ENCODE measurements at places on chromosomes 7 and 10.

DNA sequence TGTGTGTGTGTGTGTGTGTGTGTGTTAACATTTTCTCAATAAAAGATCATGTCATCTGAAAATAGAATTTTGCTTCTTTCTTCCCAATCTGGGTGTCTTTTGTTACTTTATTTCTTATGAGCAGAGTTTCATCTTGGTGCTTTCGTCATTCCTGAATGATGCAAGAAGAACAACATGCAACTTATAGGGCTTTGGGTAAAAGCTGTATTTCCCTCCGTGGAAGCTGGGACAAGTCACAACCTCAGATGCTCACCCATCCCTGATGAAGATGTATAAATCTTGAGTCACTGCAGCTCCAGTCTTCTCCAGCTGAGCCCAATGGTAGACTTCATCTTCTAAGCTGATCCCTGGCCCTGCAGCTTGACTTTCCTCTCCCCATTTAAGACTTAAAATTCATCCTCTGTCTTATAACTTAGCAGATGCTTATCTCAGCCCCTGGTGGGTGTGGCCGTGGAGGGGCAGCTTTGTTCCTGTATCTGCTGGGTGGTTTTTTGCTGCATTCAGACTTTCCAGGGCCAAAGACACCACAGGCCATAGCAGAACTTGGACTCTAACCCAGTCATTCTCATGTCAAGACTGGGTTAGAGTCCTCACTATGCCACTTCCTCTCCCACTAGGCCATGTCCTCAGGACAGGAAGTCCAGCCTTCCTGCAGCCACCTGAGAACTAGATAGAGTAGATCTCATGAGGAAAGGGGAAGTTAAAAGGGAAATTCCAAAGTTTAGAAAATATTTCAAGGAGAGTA is 356.4 kb downstream of the TNS3 start:
- no peak for DNase-seq

GRCh38 chr7:74587435-74588126 is 69.9 kb upstream of the GTF2I start:
- DNase-seq = no peak

DNA sequence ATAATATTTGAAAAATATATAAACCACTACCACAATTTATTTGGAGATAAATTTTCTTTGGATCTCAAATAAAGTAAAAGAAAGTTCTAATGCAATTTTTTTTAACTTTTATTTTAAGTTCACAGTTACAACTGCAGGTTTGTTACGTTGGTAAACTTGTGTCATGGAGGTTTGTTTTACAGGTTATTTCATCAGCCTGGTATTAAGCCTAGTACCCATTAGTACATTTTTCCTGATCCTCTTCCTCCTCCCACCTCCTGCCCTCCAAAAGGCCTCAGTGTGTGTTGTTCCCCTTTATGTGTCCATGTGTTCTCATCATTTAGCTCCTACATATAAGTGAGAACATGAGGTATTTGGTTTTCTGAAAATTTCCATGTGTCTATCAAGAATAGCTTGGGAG is 54.5 kb downstream of the CAV1 start:
- no peak for DNase-seq

- no peak for DNase-seq
Observed at GRCh38 chr7:55099821-55100543, 81.2 kb downstream of the EGFR start.

- DNase-seq = no peak
Observed at GRCh38 chr10:101080933-101081931, 19.4 kb downstream of the KAZALD1 start.

DNA sequence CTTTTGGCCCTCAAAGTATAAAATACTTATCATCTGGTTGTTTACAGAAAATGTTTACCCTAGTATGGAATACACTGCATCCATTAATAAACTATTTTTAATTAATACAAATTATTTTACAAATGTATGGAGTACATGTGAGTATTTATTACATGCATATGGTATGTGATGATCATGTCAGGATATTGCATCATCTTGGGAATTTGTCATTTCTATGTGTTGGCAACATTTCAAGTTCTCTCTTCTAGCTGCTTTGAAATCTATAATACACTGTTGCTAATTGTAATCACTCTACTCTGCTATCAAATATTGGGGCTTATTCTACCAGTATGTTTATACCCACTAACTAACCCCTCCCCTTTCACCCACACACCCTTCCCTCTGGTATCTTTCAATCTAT is 103.9 kb upstream of the THSD7A start:
- no peak for DNase-seq

DNA sequence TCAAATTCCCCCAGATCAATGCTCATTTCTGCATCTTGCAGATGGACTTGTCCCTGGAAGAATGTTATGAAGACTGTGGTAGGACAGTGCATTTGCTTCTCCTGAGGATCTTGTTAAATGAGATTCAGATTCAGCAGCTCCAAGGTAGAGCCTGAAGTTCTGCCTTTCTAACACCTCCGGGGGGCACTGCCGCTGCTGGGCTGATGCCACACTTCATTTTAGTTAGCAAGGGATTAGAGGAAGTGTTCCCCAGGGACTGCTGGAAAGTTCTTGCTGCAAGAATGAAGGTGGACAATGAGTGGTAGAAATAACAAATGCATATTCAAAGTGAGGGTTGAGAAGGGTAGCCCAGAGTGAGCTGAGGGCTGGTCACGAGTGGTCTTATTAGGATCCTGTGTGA is 434.3 kb upstream of the AKR1E2 start:
- no peak for DNase-seq

- no peak for DNase-seq
Observed at GRCh38 chr7:152136686-152137085, 111.2 kb downstream of the GALNT11 start.

DNA sequence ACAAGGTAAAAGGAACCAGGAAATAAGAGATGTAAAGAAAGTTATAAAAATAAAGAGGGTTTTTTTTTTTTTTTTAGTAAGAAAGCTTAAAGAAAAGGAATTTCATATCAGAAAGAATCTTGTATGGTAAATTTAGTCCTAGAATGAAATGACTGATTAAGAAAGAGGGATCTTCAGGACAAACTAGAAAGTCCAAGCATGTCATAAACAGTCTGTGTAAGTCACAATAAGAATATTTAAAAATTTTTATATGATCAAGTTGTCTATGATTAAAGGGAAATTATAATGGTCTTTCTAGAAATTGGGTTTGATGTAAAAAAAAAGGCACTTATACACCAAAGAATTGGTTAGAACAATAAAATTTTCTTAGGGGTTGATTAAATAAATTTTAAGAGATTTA is 289.5 kb downstream of the XPNPEP1 start:
- no peak for DNase-seq

DNA sequence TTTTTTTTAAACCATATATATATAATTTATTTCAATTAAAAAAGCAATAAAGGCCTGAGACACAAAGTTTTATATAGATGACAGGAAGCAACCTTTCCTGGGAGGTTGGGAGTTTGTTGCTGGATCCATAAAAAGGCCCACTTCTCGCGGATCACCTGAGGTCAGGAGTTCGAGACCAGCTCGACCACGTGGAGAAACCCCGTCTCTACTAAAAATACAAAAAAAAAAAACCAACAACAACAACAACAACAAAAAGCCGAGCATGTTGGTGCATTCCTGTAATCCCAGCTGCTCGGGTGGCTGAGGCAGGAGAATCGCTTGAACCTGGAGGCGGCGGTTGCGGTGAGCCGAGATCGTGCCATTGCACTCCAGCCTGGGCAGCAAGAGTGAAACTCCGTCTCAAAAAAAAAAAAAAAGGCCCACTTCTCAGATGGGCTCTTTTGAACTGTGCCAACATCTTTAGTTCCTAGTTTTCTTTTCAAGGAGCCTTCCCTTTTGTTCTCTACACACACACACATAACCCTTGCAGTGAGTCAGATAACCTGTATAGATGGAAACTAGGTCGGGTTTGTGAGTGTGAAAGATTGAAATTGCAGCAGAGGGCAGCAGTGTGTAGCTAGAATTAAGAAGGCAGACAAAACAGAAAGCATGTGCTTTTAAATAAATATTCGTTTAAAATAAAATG is 1.2 kb upstream of the SMNDC1 start:
- no peak for DNase-seq

GRCh38 chr10:89795840-89796239 is 94.5 kb downstream of the KIF20B start:
- DNase-seq = no peak

DNA sequence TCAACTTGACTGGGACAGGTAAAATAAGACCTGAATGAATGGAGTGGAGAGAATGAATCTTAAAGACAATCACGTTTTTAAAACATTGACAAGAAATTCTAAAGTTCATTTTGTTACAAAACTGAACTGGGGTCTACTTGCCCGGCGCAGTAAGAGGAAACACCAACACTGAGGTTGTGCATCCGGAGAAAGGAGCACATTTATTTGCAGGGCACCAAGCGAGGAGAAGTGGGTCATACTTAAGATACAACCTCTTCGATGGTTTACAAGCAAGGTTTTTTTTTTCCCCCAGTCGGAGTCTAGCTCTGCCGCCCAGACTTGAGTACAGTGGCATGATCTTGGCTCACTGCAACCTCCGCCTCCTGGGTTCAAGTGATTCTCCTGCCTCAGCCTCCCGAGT is 3.4 kb upstream of the REPIN1 start:
- DNase-seq = no peak

- DNase-seq = no peak
Observed at GRCh38 chr7:64630496-64630895, 35.4 kb upstream of the ZNF107 start.

GRCh38 chr7:128989961-128990360 is 52.2 kb downstream of the IRF5 start:
- DNase-seq = no peak

- DNase-seq = no peak
Observed at GRCh38 chr10:117399341-117400196, 24.3 kb upstream of the PDZD8 start.

DNA sequence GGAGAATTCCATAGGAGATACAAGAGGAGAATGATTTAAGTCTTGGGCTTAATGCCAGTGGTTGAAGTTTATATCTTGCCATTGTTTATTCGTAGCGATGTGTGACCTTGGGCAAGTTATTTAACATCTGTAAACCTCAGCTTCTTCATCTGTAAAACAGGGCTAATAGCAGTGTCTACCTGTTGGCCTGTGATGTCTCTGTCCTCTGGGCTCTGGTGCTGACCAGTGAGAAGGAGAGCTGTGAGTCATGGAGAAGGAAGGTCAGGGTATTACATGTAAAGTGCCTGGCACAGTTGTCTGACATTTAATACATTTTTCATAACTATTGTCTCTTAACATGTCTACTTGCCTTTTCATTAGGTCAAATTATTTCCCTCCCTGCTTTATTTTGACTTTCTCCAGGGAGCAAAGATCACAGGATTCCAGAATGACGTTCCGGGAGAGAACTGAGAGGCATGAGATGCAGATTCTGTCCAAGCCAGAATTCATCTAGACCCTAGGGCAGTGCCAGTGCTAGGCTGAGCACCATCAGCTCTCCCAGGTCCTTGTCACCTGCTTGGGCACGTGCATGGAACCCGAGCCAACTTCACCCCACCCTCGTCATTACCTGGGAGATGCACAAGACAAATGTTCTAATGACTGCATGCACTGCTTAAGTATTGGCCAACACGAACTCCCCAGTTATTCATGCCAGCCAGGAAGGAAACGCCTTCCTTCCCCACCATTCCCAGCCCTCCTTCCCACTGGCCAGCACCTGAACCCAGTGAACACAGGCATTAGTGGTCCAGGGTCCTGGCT is 187.9 kb downstream of the DPY19L1 start:
- no peak for DNase-seq

DNA sequence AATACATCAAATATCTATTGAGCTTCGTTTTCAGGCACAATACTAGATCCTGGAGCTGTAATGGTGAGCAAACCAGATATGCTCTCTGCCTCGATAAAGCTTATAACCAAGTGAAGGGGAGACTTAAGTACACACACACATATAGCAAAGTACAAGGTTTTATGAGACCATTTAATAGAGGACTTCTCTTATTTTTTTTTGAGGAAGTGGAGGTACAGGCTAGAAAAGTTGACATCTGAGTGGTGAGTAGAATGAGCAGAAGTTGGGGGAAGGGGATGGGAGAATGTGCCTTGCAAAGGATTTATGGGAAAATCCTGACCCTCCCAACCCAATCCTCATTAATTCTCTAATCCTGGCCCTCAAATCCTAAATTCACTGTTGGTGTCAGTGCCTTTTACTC is 7.7 kb downstream of the CCDC136 start:
- no peak for DNase-seq

- DNase-seq = no peak
Observed at GRCh38 chr10:63214571-63214970, 81.4 kb downstream of the NRBF2 start.

GRCh38 chr7:131225619-131226513 is 101.8 kb upstream of the MKLN1 start:
- DNase-seq = no peak

GRCh38 chr7:70301673-70302185 is 703.5 kb downstream of the AUTS2 start:
- DNase-seq = no peak

GRCh38 chr7:3214090-3214413 is 87.0 kb upstream of the SDK1 start:
- no peak for DNase-seq

DNA sequence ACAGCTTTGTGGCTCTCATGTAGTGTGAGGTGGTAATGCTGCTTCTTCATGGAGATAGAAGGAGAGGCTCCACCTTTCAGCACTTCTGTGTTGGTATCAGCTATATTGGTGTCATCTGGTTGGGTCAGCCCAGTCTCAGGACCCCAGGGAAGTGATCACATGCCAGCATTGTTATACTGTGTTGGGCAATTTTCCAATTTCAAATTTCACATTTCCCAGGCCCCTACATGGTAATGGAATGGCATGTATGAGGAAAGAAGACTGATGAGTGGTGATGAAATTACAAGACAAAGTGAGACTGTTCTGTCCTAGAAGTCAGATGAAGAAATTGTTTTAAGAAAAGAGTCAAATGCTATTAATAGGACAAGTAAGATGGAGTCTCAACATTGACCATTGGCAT is 3.7 kb upstream of the AKR1C3 start:
- no peak for DNase-seq

- DNase-seq = no peak
Observed at GRCh38 chr10:119161680-119162451, 3.6 kb downstream of the SFXN4 start.

DNA sequence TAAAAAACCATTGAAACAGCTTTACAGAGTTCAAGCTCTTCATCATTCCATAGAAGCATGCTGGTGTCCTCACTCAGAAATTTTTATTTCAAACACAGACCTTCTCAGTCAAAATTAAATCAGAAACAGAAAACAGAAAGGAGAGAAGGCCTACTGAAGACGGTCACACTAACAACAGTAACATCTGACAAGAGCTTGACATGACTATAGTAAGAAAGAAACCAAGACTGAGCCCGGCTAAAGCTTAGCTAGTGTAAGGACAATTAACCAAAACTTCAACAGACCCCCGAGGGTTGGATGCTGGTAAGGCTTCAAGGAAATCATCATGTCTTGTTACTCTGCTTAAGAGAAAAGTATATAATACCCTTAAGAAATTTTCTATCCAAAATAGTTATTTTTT is 38.6 kb downstream of the MTPN start:
- no peak for DNase-seq

Data from stimulated activated CD4-positive, alpha-beta T cell treated with anti-CD3 and anti-CD28 coated beads, Interleukin-15, amount 100 ng/mL, for 1 hour (primary cell).